Pulmonary artery endothelial cell (primary cell): ENCODE measurements at places on chromosomes 6 and 20. TPM values are rescaled to one million over a fixed set of nuclear protein-coding genes. Genes with fewer than 3 reads are reported as not detected.

- no peak for DNase-seq
These were observed 26.1 kb downstream of the NCOA5 start for GRCh38 chr20:46063652-46064054.

DNA sequence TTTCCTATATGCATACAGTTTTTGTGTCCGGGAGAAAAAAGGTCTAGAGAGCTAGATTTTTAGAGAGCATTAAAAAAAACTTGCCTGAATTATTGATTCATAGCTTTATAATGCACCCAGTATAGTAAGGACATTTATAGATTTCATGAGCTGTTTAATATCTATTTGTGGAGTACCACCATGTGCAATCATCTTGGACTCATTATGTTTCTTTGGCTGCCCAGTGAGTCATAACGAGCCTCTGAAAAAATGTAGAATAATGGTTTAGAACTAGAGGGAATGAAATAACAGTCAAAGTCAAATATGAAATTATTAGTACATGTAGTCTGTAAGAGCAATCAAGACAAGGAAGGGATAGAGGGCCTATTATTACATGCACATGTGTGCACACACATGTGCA, 350.0 kb downstream of the CD83 start:
- DNase-seq, result no peak

GRCh38 chr6:55652429-55652828, 73.4 kb upstream of the HMGCLL1 start:
- no peak for DNase-seq

GRCh38 chr6:87279196-87279595, 43.2 kb upstream of the SMIM8 start:
- no peak for DNase-seq

DNA sequence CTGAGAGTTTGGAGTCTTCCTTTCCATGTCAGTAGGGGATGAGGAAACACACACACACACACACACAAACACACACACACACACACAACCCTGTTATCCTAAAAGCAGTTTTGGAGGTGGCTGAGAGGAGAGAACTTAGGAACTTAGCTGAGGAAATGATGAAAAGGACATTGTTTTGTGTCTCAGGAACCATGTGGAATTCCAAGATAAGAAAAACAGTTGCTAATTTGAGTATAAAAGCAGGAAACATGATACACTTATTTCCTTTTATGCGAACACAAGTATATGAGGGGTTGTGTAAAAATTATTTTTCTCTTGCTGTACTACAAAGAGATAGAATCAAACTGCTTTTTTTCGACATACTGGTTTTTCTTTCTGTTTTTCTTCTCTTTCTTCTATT, at the start of gene MYCT1:
TSS of gene MYCT1 (plus strand) at position 264 of the 400 bp plus-strand sequence. CDS start at position 270, 6 bp downstream.
- peak; percentile 97 for DNase-seq

- DNase-seq, result no peak
These were observed 398.4 kb downstream of the BCKDHB start for GRCh38 chr6:80504882-80505281.

DNA sequence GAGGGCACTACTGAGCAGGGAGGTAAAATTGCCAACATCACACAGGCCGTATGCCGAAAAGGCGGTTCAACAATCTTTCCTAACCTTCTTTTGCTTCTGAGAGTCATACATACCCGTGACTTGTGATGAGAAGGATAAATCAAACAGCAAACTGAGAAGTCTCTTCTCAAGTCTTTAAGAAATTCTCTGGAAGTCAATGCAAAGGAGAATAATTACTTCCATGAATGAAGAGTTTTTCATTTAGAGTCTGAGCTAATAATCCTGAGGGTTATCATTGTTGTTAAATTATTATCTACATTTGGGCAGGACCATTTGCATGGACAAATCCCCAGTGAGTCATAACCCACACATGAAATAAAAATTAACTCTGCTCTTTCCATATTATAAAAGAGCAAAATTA, 22.4 kb upstream of the ILRUN start:
- DNase-seq, result no peak

GRCh38 chr6:134925800-134926199, 24.1 kb downstream of the ALDH8A1 start:
- peak; percentile 75 for DNase-seq

GRCh38 chr20:56503916-56504315, 20.6 kb upstream of the FAM209A start:
- DNase-seq, result no peak

DNA sequence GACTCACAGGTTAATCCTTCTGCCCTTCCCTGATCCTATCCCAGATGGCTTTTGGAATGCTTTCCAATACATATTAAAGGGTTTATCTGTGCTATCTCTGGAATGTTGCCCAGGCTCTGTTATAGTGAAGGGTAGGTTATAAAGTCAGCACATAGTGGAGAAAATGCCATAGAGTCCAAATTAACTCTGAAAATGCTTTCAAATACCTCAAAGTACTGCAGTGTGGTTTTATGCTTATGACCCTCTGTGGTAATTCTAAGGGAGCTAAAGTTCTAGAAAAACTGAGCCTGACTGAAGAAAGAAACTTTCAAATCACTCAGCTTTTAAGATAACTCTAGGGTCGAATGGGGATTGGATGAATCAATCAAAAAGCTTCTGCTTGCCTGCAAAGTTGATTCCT, 159.8 kb downstream of the PLCB1 start:
- DNase-seq, result no peak

Gene WDR46
- total RNA-seq, result 90.2 and 94.7 TPM in 2 replicates

GRCh38 chr20:6613280-6613861, 154.1 kb upstream of the BMP2 start:
- no peak for DNase-seq

- DNase-seq, result no peak
These were observed 9.4 kb downstream of the TREML2 start for GRCh38 chr6:41191569-41191968.

Gene TPD52L1
- total RNA-seq, result 3.7 and 4.7 TPM in 2 replicates

Gene RCAN2
- 0.07 TPM in 1 of 2 replicates, not detected in the other for total RNA-seq

DNA sequence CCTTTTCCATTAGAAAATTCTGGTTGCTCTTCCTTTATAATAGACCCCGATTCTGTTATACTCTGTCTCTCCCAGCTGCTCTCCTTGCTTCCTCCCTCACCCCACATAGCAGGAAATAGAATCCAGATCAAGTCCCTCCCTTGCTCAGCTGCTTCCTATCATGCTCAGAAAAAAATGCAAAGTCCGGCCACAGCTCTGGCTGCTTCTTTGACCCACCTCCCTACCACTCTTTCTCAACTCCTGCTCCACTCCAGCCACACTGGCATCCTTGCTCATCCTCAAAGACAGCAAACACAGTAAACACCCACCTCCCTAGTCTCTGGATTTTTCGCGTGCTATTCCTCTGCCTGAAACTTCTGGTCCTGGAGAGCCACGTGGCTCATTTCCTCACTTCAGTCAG, 9.1 kb upstream of the SLC22A16 start:
- DNase-seq, result no peak

- DNase-seq, result no peak
These were observed 80.4 kb downstream of the RWDD2A start for GRCh38 chr6:83273596-83273995.

Gene RBBP8NL
- not detected in 2 replicates for total RNA-seq

DNA sequence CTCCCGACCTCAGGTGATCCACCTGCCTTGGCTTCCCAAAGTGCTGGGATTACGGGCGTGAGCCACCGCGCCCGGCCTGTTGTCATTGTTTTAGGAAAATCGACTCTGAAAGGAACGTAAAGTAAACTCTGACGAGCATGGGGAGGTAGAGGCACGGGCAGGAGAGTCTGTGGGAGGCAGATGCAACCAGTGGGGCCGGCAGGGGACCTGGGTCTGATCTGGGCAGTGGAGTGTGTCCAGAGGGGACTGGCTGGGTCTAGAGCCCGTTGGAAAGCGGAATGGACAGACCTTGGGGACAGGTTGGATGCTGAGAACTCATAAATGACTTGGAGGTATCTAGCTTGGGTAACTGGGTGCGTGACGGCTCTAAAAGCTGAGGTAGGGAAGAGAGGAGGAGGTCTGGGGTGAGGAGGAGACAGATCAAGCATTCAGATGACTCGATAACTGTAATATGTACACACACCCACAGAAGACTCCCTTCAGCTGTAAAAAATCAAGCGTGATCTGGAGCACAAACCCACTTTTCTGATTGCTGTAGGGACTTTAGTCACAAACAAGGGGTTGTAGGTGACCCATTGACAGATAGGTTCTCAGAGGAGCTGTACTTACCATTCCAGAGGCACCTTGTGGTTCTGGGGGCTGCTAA, 22.4 kb downstream of the MANBAL start:
- no peak for DNase-seq

DNA sequence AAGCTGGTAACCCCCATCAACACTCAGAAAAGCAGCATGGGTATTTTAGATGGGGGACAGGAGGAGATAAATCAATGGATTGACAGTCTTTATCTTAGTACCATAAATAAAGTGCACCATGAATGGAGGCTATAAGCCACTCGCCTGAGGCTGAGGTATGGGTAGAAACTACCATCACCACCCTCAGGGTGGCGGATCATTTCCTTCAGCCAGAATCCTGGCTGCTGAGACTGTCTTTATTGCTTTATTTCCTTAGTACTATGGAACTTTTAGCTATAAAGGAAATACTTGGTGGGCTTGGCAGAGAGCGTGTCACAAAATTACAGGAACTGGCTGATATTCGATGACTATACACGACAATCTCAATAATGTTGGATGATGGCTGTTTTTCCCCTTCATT, 52.2 kb downstream of the STK38 start:
- no peak for DNase-seq

GRCh38 chr6:57469072-57469471, 151.6 kb downstream of the PRIM2 start:
- DNase-seq, result no peak

DNA sequence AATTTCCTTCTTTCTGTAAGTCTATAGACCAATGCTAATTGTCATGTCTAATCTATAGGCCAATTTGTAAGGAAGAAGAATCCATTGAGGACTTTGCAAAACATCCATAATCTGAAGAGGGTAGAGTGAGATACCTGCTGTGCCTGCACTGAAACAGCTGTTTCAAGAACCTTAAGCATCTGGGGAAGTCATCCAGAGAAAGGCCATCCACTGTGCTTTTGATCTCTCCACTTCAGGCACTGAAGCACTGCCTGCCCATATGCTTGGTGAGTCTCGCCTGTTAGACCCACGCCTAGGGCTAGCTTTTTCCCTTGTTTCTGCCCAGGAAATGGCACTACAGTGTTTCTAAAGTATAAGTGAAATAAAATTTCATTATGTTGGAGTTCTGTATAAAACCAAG, 921.8 kb upstream of the EPHA7 start:
- DNase-seq, result no peak
